ENCODE measurements at places on chromosomes 3 and 15. TPM values are rescaled to one million over a fixed set of nuclear protein-coding genes. Genes with fewer than 3 reads are reported as not detected.

The THBS1 gene
- total RNA-seq, result 567 TPM

The ATXN7 gene
- total RNA-seq, result 8.4 TPM

DNA sequence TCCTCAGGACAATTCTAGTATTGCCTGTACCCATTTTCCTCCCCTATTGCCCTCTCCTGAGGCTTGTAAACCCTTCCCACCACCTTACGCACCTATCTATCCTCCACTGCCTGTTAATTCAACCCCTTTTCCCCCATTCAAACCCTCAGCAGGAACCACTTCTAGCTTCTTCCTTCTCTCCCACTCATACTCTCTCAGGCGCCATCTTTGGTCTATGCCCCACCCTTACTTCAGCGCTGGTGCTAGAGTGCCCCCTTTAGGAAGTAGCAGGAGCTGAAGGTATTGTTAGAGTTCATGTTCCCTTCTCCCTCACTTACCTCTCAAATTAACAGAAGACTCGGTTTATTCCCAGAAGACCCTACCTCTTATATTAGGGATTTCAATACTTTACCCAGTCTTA lies 121.8 kb upstream of the NLGN1 start:
- peak; percentile 45 for DNase-seq

DNA sequence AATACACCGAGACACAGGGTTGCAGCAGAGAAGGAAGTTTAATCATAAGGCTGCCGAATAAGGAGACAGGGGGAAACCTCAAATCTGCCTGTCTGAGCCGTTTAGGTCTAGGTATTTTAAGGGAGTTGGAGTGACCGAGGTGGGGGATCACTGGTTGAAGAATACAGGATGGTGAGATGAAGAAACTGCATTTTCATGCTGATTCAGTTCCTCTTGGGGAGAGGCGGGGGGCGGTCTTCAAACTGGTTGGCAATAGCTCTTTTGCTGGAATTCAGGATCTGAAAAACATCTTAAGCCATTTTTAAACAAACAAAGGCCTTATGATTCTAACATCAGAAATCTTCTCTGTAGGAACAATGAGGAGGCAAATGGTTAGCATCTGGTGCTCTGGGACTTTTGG lies 699.5 kb upstream of the CFAP20DC start:
- DNase-seq, result no peak

DNA sequence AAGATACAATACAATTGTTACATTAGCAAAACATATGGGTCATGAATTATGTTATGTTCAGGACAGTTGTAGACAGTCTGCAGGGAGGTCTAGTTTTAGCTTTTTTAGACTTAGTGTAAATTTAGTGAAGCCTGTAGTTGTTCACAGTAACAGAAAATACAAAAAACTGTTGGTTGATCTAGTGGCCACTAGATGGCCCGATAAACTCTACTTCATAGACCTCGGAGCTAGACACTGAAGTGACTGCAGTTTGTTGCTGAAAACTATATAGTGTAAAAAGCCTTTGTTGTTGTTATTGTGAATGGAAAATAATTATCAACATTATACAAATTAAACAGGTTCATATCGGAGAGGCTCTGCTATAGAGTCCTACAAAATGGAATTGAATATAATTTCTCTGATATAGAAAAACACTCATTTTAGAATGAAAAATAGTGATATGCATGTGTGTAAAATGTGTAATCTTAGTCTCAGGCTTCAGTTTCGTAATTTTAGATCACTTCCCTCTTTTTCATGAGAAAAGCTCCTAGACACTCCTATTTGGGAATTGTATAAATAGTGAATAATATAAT lies 18.3 kb downstream of the MAGEL2 start:
- DNase-seq, result no peak

DNA sequence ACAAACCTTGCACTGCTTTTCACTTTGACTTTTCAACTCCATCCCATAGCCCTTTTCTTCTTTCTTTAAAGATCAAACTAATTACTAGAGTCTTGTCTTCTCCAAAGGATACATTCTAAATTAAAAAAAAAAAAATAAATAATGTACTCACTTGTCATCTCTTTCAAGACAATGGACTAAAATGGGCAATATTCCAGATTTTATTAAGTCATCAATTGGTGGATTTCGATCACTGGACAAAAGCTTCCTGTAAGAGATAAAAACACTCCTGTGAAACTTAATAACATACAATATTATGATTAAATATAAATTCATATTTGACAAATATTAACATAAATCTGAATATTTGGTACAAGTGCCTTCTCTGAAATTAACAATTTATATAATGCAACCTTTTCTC lies 34.1 kb downstream of the KPNA4 start:
- DNase-seq, result no peak

- DNase-seq, result no peak
These were observed 1.4 kb downstream of the CYFIP1 start for GRCh38 chr15:22978691-22979237.

The RARRES1 gene
- not detected for total RNA-seq
